Mesothelial cell of epicardium (in vitro differentiated cells): ENCODE measurements at places on chromosomes 2 and 18. TPM values are rescaled to one million over a fixed set of nuclear protein-coding genes. Genes with fewer than 3 reads are reported as not detected.

DNA sequence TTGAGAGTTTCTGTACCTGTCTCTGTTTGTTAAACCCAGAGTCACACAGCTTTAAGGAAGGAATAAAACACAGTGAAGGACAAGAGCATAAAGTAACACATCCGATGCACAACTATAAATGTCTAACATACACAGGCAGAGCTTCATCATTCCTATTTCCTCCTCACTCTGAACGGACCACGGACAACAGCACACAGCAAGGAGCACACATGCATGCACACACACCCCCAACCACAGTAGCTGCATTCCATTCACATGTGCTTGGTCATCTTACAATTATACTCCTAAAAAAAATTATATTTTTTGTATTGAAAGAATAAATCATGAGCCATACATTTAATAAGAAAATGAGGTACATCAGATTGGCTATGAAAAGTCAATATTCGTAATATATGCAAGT, 58.3 kb downstream of the ID2 start:
- H3K36me3 ChIP-seq, result peaks cover 18% of the 10 kb centered on the region
- no peak for DNase-seq
- H3K4me3 ChIP-seq, result no peak overlapping the region
- H3K4me1 ChIP-seq, result no peaks in the 10 kb centered on the region
- H3K27me3 ChIP-seq, result no peaks in the 10 kb centered on the region

- H3K36me3 ChIP-seq, result no peaks in the 10 kb centered on the region
- no peak for DNase-seq
- no peak overlapping the region for H3K4me3 ChIP-seq
- H3K27me3 ChIP-seq, result peaks cover 32% of the 10 kb centered on the region
These were observed 19.1 kb upstream of the ARHGAP25 start for GRCh38 chr2:68715353-68716041.

DNA sequence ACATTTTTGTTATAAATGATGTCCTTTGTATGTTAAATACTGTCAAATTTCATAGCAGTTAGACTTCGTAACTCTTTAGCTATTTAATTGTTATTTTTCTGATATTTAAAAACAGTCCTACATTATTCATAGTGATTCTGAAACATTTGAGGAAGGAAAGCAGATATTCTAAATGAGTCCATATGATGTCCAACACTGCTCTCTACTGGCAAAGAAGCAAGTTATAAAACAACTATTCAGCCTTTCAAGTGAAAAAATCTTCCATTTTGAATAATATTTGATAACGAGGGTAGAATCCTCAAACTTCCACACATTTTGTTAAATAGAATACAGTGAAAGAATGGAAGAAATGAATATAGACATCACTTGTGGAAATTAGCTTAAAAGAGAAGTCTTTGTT, 220.8 kb downstream of the GULP1 start:
- H3K4me1 ChIP-seq, result peaks cover 34% of the 10 kb centered on the region
- no peak overlapping the region for H3K4me3 ChIP-seq
- DNase-seq, result no peak
- H3K27me3 ChIP-seq, result no peaks in the 10 kb centered on the region
- H3K36me3 ChIP-seq, result peaks cover 3% of the 10 kb centered on the region

DNA sequence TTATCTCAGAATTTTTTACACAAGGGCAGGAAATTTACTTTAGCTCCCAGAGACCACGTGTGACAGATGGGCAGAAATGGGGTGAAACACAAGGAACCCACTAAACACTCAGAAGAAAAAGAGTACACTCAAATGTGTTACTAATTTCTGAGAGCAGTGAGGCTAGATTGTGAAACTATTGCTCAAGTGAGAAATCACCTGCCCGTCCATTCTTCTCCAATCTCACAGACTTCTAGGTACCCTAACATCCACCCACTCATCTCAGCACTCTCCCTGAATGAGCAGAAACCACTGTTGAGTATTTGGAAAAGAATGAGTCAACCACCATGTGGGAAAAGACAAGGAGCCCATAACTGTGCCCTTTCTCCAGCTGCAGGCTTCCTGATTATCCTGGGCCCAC, 293.0 kb upstream of the CDH2 start:
- no peaks in the 10 kb centered on the region for H3K27me3 ChIP-seq
- H3K4me1 ChIP-seq, result peaks cover 8% of the 10 kb centered on the region
- H3K27ac ChIP-seq, result no peak overlapping the region
- no peak overlapping the region for H3K4me3 ChIP-seq

- H3K27me3 ChIP-seq, result peaks cover 8% of the 10 kb centered on the region
- no peak overlapping the region for H3K27ac ChIP-seq
- DNase-seq, result no peak
- no peaks in the 10 kb centered on the region for H3K4me1 ChIP-seq
- H3K36me3 ChIP-seq, result no peaks in the 10 kb centered on the region
- H3K4me3 ChIP-seq, result no peak overlapping the region
These were observed 65.4 kb downstream of the DOCK10 start for GRCh38 chr2:224976629-224977525.

GRCh38 chr2:134443814-134444480, 190.1 kb downstream of the MGAT5 start:
- H3K4me1 ChIP-seq, result peaks cover 3% of the 10 kb centered on the region
- H3K27ac ChIP-seq, result no peak overlapping the region
- DNase-seq, result no peak
- H3K27me3 ChIP-seq, result no peaks in the 10 kb centered on the region

- H3K4me1 ChIP-seq, result peaks cover 2% of the 10 kb centered on the region
- no peak overlapping the region for H3K4me3 ChIP-seq
- peaks cover 38% of the 10 kb centered on the region for H3K36me3 ChIP-seq
- H3K27me3 ChIP-seq, result no peaks in the 10 kb centered on the region
- no peak for DNase-seq
- H3K27ac ChIP-seq, result no peak overlapping the region
These were observed 80.7 kb upstream of the RASGRP3 start for GRCh38 chr2:33395655-33396249.

DNA sequence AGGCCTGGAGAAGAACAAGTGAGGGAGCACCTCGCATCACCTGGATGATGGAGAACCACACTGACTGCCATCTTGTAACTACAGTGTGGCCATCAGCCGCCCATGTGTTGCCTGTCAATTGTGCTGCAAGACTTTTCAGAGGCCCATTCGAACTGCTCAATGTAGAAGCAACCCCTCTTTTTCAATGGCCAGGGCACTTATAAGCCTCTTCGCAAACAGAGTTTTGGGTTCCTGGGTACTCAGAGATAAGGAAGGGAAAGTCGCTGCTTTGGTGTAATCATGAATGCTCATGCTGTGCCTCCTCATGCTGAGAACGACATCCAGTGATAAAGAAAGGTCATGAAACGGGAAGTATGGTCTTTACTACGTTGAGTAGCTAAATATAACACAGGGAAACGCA, 143.9 kb upstream of the SLC39A10 start:
- DNase-seq, result no peak
- no peaks in the 10 kb centered on the region for H3K36me3 ChIP-seq
- H3K27me3 ChIP-seq, result no peaks in the 10 kb centered on the region
- H3K4me1 ChIP-seq, result no peaks in the 10 kb centered on the region

DNA sequence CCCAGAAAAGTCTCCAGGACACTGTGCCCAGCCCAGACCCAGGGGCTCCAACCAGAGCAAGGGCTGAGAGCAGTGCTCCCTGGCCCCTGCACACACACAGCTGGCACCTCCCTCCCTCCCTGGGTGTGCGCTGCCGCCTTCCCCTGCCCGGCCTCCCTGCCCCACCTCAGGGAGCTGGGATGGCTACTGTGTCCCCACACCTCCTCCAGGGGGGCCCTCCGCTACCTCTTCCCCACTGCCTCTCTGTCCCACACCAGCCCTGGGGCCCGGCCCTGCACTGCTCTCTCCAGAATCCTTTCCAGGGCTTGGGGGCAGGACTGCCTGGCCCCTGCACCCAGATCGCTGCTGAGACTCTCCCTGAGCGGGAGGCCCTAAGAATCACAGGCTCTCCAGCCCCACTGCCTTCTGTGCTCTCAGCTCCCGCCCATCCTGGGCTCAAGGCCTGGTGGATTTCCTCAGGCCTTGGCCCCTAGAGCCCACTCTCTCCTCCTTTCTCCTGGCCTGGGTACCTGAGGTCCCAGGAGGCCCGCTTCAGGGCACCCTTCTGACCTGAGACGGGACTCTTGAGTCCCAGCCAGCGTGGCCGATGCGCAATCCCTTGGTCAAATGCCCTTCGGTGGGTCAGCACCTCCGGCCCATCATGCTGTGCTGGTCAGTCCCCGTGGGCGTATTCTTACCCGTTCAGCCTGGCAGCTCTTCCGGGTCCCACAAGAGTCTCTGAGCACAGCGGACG, 276.8 kb upstream of the HDAC4 start:
- H3K4me1 ChIP-seq, result no peaks in the 10 kb centered on the region
- DNase-seq, result peak; percentile 33
- H3K27ac ChIP-seq, result no peak overlapping the region
- H3K4me3 ChIP-seq, result no peak overlapping the region

- H3K36me3 ChIP-seq, result no peaks in the 10 kb centered on the region
- H3K27ac ChIP-seq, result no peak overlapping the region
- H3K4me3 ChIP-seq, result no peak overlapping the region
- peaks cover 26% of the 10 kb centered on the region for H3K4me1 ChIP-seq
- no peaks in the 10 kb centered on the region for H3K27me3 ChIP-seq
These were observed 208.4 kb downstream of the ZNF407 start for GRCh38 chr18:74806073-74806472.

- peaks cover 3% of the 10 kb centered on the region for H3K27me3 ChIP-seq
- peaks cover 8% of the 10 kb centered on the region for H3K4me1 ChIP-seq
- no peaks in the 10 kb centered on the region for H3K36me3 ChIP-seq
- H3K27ac ChIP-seq, result no peak overlapping the region
- DNase-seq, result no peak
These were observed 25.5 kb upstream of the YWHAQ start for GRCh38 chr2:9656270-9656766.

GRCh38 chr2:155223781-155224406, 525.4 kb downstream of the KCNJ3 start:
- no peak for DNase-seq
- H3K4me1 ChIP-seq, result peaks cover 3% of the 10 kb centered on the region
- no peak overlapping the region for H3K27ac ChIP-seq
- H3K4me3 ChIP-seq, result no peak overlapping the region

- H3K4me1 ChIP-seq, result no peaks in the 10 kb centered on the region
- no peak for DNase-seq
- no peak overlapping the region for H3K27ac ChIP-seq
- H3K4me3 ChIP-seq, result no peak overlapping the region
- peaks cover 2% of the 10 kb centered on the region for H3K36me3 ChIP-seq
- H3K27me3 ChIP-seq, result peaks cover 6% of the 10 kb centered on the region
These were observed 10.4 kb upstream of the KCNF1 start for GRCh38 chr2:10901160-10901939.

- no peak for DNase-seq
- no peak overlapping the region for H3K4me3 ChIP-seq
- H3K4me1 ChIP-seq, result peaks cover 29% of the 10 kb centered on the region
- no peaks in the 10 kb centered on the region for H3K36me3 ChIP-seq
- H3K27ac ChIP-seq, result no peak overlapping the region
- peaks cover 5% of the 10 kb centered on the region for H3K27me3 ChIP-seq
These were observed 59.2 kb upstream of the ATL2 start for GRCh38 chr2:38436227-38436664.

DNA sequence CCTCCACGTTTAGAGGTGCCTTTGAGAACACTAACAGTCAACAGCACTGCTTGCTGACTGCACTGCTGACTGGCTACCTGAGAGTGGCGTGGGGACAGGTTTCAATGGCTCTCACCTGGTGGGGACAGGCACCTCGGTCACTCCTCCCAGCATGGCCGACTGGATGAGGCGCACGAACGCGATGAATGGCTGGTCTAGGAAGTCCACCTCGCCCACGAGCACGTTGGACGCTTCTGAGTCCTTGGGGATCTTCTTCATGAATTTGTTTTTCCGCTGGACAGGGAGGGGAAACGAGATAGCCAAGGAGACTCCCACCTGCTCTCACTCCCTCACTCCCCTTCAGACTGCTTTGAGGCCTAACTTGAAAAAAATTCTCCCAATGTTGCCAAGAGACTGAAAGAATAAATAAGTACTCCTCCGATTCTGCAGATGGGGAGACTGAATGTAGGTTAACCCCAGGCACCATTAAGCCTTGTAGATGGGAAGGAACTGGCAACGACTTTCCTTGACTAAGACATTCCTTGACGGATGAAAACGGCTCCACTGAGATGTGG, 57.3 kb downstream of the MTHFD2 start:
- no peaks in the 10 kb centered on the region for H3K36me3 ChIP-seq
- DNase-seq, result no peak
- H3K4me1 ChIP-seq, result peaks cover 6% of the 10 kb centered on the region

DNA sequence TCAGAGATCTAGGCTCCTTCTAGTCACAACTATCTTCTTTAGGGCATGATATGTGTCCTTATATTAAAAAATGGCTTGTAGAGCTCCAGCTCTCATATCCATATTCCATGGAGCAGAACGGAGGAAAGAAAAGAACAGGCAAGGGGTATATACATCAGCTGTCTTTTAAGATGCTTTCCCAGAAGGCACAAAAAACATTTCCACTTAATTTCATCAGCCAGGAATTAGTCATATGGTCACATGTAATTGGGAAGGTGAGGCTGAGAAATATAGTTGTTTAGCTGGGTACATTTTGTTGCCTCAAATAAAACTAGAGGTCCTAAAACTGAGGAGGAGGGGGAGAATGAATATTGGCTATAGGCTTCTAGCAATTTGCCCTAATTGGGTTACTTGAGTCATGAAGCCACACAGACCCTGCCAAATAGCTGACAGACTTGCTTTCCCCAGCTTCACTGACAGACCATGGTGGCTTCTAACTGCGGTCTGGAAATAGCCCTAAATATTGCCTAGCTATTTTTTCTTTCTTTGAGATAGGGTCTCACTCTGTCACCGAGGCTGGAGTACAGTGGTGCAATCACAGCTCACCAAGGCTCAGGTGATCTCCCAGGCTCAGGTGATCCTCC, 20.0 kb downstream of the MAIP1 start:
- peaks cover 6% of the 10 kb centered on the region for H3K4me1 ChIP-seq
- H3K27me3 ChIP-seq, result no peaks in the 10 kb centered on the region
- DNase-seq, result no peak
- no peak overlapping the region for H3K4me3 ChIP-seq
- no peaks in the 10 kb centered on the region for H3K36me3 ChIP-seq
- H3K27ac ChIP-seq, result no peak overlapping the region

- H3K4me3 ChIP-seq, result no peak overlapping the region
- no peaks in the 10 kb centered on the region for H3K4me1 ChIP-seq
- no peaks in the 10 kb centered on the region for H3K36me3 ChIP-seq
- peaks cover 71% of the 10 kb centered on the region for H3K27me3 ChIP-seq
- H3K27ac ChIP-seq, result no peak overlapping the region
These were observed 5.7 kb upstream of the DNER start for GRCh38 chr2:229719926-229720647.

GRCh38 chr2:112666761-112667122, 21.0 kb downstream of the SLC20A1 start:
- H3K36me3 ChIP-seq, result peaks cover 12% of the 10 kb centered on the region
- no peaks in the 10 kb centered on the region for H3K27me3 ChIP-seq
- H3K4me3 ChIP-seq, result no peak overlapping the region
- no peak overlapping the region for H3K27ac ChIP-seq
- DNase-seq, result no peak

- no peaks in the 10 kb centered on the region for H3K36me3 ChIP-seq
- no peak overlapping the region for H3K27ac ChIP-seq
These were observed 161.4 kb downstream of the RPIA start for GRCh38 chr2:88852753-88853402.

GRCh38 chr2:121798617-121799016, 43.2 kb downstream of the TSN start:
- no peak for DNase-seq
- no peaks in the 10 kb centered on the region for H3K36me3 ChIP-seq
- no peaks in the 10 kb centered on the region for H3K4me1 ChIP-seq
- no peak overlapping the region for H3K27ac ChIP-seq

The MYCN gene
- 69.1 to 79.4 TPM (median 72.5 TPM) in 3 replicates for total RNA-seq

The CHST9 gene
- total RNA-seq, result 1.8 to 2.4 TPM (median 2.3 TPM) in 3 replicates

The KCTD1 gene
- total RNA-seq, result 34.4 to 38.5 TPM (median 35.7 TPM) in 3 replicates

The UCN gene
- total RNA-seq, result 3.1 to 5.1 TPM (median 4.4 TPM) in 3 replicates

The DES gene
- 33.0 to 38.5 TPM (median 37.0 TPM) in 3 replicates for total RNA-seq

The SPRED2 gene
- 31.5 to 32.2 TPM (median 32.0 TPM) in 3 replicates for total RNA-seq

The ALPP gene
- total RNA-seq, result not detected in 3 replicates

The STEAP3 gene
- 0.89 to 0.94 TPM (median 0.93 TPM) in 3 replicates for total RNA-seq

The ZNF521 gene
- total RNA-seq, result 50.5 to 54.1 TPM (median 51.4 TPM) in 3 replicates
